ENCODE measurements at places on chromosomes 12 and 14.

DNA sequence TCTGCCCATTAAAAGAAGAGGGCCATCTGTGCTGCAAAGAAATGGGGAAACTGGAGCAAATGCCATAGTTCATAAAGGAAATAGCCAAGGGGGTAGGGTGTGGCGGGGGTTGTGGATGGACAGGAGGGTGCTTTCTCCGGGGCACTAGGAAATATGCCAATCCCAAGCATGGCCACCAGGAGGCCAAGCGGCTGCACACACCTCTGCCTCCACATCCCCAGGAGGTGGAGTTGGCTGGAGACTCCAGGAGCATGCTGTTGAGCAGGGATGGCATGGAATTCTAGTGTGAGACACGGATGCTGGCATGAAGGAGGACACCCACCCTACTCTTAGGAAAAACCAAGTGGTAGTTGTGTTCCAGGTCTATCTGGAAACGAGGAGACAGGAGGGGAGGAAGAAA, 25.2 kb downstream of the NID2 start:
- DNase-seq = no peak

- DNase-seq = no peak
These were observed 383.4 kb downstream of the VRK1 start for GRCh38 chr14:97180304-97181200.

- DNase-seq = no peak
These were observed 84.8 kb downstream of the NRXN3 start for GRCh38 chr14:78254911-78255461.

GRCh38 chr12:75139196-75139595, 70.4 kb downstream of the KCNC2 start:
- DNase-seq = no peak

DNA sequence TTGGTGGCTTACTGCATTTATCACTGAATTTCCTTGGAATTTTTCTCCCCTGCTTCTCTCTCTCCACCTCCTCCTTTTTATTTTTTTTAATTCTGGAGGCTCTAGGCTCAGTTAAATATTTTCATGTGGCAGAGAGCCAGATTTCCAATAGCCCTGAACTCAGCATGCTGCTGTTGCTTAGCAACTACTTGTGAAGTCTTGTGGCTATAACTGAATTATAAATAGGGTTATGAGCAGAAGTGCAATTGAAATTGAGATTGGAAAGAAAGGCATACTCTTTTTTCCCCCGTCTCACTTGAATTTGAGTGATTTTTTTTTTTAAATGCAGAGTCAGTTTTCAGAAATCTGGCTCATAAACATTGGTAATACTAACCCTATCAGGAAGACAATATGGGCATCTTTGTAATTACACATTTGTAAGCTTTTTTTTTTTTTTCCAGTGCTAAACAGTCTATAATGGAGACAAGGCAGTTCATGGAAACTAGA, 38.3 kb downstream of the ATF7IP start:
- peak; percentile 26 for DNase-seq

- DNase-seq = no peak
These were observed 132.8 kb upstream of the CPM start for GRCh38 chr12:69065775-69066174.

DNA sequence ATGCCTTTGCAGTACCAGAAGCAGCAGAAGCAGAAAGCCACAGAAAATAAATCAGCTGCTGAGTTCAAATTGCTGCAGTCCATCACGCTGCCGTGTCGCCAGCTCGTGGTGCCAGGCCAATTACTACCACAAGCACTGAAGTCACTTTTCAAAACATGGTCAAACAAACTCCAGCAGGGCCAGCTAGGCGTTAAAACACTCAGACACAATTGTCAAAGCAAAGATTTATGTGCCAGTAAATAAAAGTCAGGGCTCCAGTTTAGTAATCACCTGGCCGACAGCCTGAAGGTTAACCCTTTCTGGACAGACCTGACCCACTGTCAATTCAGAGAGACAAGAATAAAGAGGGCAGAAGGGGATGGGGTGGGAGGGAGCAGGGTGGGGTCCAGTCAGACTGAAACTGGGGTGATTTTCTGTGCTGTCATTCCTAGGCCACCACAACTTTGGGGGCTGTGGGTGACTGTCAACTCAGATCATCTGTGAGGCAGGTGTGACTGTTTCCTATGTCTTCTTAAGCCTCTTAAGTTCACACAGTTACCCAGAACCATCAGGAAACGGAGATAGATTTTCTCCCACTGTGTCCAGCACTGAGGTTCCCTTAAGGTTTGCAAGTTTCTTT, 109.8 kb upstream of the FUT8 start:
- DNase-seq = no peak

DNA sequence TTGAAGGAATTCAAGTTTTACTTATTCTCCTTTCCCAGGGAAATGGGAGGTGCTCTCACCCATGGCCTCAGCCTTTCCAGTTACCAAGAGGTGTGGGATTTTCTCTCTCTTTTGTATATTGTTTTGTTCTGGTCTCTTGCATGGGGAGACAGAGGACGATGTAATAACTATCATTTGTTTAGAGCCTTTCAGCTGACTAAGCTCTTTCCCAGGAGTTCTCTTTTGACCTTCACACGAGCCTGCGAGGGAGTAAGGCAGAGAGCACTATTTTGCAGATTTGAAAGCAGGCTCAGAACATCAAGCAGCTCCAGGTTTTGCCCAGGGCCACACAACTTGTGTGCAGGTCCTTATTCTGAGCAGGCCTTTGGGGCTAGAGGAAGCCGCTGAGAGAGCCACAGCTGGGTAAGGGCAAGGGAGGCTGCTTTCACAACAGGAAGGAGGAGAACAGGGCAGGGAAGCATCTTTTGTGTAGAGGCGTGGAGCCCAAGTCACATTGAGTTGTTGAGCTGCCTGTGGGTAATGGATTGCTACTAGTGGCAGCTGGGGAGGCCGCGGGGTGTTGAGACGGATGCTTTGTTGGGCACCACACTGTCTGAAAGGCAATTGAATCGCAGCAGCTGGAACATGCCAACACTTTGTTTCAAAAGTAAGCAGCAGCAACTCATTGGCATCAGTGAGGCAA, 116.2 kb downstream of the PRMT8 start:
- no peak for DNase-seq

DNA sequence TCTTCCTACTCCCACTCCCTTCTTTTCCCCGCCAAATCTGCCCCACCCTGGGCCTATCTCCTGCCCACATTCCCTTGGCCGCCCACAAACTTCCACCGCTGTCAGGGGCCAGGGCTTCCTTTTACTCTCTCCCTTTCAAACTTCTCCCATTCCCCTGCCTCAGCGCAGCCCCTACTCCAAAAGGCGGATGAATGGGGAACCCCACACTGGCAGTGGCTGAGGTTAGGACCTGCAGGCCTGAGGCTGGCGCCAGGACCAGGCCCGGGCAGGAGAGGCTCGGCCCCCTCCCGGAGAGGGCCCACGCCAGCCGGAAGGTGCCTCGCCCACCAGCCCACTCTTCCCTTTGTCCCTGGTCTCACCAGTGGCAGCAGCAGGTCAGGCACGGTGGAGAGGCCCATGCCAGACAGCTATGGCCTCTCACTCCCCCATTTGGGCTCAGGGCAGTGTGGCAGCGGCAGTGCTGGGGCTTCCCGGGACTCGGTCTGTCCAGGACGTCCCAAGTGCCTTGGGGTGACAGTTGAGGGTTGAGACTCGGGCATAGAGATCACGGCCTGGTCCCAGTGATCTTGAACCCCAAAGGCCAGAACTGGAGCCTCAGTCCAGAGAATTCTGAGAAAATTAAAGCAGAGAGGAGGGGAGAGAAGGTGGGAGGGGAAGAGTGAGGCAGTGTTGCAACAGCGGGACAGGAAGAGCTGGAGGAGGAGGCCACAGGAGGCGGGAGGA, at the start of gene TNFRSF1A:
Gene TNFRSF1A, minus strand, starts transcription at position 660 of the 723 bp plus-strand sequence. Its CDS starts 262 bp downstream, at position 398.
- peak; percentile 61 for DNase-seq

- DNase-seq = no peak
These were observed 10.0 kb upstream of the DDX47 start for GRCh38 chr12:12803186-12803585.

GRCh38 chr12:123801573-123802178, 39.6 kb downstream of the DNAH10 start:
- peak; percentile 11 for DNase-seq

DNA sequence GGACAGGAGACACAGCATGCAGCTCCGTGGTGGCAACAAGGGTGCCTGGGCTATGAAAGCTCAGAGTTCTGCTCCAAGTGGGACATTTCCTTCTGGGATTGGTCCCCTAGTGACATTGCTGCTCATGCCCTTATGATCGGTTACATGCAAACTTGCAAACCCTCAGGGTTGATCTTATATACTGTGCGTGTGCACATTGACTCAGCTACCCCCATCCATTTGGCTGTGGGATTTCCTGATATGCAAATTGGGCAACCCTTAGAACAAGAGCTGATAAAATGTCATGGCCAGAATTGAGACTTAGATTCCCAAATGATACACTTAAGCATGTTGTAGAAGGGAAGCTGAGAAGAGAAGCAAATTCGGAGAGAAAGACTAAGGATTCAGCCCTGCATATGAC, 72.8 kb upstream of the BDKRB2 start:
- DNase-seq = no peak

All from HS-5 (cell line).